Calu3 (cell line): ENCODE measurements at places on chromosomes 16 and 17. TPM values are rescaled to one million over a fixed set of nuclear protein-coding genes. Genes with fewer than 3 reads are reported as not detected.

Gene MT1E
- not detected in 2 replicates for total RNA-seq

Gene DOC2A
- total RNA-seq = 18.0 and 19.9 TPM in 2 replicates

DNA sequence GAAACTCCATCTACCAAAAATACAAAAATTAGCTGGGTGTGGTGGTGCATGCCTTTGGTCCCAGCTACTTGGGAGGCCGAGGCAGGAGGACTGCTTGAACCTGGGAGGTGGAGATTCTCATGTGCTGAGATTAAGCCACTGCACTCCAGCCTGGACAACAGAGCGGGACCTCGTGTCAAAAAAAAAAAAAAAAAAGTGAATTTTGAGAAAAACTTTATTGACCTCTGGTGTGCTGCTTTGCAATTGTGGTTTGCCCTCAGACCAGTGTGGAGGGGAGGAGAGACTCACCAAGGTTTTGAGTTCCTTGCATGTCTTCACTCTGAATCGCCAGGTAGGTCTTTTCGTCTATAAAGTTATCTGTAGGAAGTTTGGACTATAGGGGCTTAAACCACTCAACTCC lies 145.2 kb downstream of the CPPED1 start:
- DNase-seq = no peak

DNA sequence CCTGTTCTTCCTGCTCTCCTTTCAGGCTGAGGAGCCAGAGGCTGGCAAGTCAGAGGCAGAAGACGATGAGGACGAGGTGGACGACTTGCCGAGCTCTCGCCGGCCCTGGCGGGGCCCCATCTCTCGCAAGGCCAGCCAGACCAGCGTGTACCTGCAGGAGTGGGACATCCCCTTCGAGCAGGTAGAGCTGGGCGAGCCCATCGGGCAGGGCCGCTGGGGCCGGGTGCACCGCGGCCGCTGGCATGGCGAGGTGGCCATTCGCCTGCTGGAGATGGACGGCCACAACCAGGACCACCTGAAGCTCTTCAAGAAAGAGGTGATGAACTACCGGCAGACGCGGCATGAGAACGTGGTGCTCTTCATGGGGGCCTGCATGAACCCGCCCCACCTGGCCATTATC lies 25.6 kb upstream of the LGALS9 start:
- no peak for DNase-seq

DNA sequence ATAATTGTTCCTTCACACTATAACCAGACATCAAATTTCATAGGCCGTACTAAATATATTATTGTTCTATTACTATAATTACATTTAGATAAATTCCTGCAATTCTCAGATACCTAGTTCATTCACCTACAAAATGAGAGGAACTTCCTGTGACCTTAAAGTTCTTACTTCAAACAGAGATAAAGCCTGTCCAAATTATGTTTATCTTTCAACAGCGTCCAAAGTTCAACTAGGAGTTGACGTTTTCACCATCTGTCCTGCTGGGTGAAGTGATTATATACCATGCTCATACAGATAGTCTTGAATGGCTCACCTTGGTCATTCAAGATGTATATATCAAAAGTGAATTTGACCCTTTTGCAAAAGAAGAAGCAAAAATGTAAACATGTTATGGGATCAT lies 440.6 kb downstream of the CDH8 start:
- DNase-seq = no peak

GRCh38 chr17:9979463-9979995 lies 74.5 kb upstream of the RCVRN start:
- no peak for DNase-seq

- no peak for DNase-seq
Measured at GRCh38 chr16:50476486-50477255, 71.5 kb upstream of the NKD1 start.
